ENCODE measurements at places on chromosomes 1 and 21.

GRCh38 chr1:236489710-236490377 lies 33.9 kb upstream of the LGALS8 start:
- peak; percentile 41 for DNase-seq

DNA sequence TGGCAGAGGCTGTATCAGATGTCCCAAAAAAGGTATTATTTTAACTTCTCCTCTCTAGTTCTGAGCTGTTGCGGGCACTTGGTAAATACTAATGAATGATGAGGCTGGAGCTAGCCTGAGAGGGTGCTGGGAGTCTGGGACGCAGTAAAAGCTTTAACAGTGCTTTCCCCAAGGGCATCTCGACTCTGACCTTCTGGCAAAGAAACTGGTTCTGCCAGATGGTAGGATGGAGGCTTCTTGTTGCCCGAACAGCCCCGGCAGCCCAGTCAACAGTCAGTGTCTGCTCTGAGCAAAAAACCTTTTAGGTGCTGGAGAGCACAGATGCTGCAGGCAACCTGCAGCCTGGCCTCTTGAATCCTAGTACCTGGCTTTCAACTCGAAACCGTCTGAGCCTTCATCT lies 2.5 kb upstream of the PNRC2 start:
- DNase-seq, result no peak

DNA sequence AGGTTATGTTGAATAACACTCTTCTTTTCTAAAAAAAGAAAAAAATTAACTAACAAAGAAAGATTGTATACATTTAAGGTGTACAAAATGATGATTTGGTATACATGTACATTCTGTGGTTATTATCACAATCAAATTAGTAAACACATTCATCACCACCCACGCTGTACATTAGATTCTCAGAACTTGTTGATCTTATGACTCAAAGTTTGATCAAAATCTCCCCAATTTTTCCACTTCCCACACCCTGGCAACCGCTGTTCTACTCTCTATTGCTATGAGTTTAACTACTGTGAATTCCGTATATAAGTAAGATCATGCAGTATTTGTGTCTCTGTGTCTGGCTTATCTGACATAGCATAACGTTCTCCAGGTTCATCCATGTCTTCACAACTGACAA lies 469.5 kb upstream of the CHRM3 start:
- no peak for DNase-seq

GRCh38 chr1:234722904-234723720 lies 113.1 kb upstream of the IRF2BP2 start:
- DNase-seq, result no peak

GRCh38 chr21:41169701-41170100 lies 1.7 kb downstream of the BACE2 start:
- no peak for DNase-seq

DNA sequence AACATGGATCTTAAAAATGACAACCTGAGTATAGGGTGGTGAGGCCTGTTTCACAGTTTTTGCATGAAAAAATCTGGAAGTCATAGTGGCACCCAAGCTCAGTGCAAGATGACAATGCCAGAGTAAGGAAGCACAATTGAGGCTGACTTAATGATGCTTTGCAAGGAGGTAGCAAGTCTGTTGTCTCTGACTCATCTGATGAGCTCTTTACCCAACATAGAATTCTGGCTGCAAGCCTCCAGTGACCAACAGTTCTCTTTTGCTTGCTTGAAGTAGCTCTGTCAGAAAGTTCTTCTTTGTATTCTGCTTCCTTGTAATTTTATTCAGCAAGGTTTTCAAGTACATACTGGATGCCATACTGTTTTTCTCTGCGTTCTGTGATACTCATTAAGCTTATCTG lies 117.1 kb downstream of the FOXD2 start:
- DNase-seq, result no peak

DNA sequence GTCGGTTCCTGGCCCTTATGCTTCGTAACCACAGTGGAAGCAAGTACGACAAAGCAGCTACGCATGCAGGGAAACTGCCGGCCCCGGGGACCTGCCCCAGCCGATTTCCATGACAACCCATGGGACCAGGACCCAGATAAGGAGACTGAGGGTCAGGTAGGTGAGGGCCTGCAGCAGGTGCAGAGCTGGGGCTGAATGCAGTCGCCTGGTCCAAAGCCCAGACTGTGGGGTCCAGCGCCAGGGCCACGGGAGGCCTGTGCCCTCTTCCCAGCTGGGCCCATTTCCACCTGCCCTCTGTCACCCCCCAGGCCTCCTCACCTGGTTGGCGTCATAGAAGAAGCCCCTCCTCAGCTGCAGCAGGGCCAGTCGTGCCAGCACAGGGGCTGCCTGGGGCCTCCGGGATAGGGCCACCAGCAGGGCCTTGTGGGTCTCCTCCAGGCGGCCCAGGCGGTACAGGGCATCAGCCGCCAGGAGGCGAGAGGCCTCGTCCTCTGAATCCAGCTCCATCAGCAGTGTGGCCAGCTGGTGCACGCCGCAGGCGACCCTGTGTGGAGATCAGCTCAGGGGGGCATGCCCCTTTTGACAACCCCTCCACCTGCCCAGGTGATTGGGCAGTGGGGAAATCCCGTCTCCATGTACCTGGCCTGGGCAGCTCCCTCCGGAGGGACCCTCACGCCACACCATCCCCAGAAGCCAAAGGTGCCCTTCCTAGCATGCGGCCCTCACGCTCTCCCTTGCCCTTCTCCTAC lies 14.2 kb downstream of the TTC34 start:
- DNase-seq, result no peak

DNA sequence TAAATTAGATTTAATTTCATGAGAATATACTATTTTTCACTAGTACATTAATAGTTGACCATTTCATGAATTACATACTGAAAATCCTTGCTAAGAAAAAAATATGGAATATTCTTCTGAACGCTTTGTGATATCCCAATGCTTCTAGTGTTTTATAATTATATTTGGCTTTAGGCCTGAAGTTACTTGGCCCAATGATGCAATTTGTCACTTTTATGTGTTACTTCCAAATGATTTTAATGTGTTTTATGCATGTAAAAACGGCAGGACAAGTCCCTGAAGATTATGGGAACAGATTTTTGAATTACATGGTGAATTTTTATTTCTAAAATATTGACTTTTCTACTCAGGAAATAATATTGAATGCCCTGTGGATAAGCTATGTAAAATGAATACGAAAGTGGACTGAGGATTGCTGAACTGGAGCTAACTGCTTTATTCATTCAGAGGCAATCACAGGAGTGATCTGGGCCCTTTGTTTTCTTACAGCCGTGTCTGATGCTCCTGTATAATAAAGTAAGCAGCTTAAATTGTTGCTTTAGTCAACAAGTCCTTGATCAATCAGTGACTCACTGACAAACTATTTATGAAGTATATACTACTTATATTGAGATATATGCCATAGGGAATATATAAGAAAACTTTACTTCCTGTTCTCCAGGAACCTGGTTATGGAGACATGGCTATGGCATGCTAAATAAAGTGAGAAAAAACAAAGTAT lies 543.0 kb upstream of the RGS18 start:
- no peak for DNase-seq

GRCh38 chr21:36946949-36947356 lies 19.5 kb downstream of the HLCS start:
- no peak for DNase-seq

DNA sequence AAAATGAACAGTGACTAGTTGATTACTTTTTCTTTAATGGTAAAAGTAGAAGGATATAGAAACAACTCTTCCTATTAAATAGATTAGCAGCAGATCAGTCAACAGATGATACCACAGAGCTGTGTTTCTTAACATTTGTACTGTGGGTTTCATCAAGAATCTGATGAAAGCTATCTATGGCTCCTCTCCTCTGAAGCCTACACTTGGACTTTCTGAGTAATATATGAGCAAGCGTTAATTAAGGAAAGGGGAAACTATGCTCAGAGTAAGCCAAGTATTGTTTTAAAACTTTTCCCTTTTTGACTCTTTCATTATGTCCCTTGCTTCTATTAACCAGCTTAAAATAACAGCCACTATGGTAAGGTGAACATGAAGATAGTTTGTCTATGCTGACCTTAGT lies 10.8 kb downstream of the ARID4B start:
- DNase-seq, result no peak

GRCh38 chr1:243982447-243983018 lies 68.5 kb upstream of the ZBTB18 start:
- DNase-seq, result no peak

- no peak for DNase-seq
Measured at GRCh38 chr1:181416268-181416860, 67.0 kb upstream of the CACNA1E start.

GRCh38 chr1:216614011-216614934 lies 109.0 kb downstream of the ESRRG start:
- DNase-seq, result no peak

DNA sequence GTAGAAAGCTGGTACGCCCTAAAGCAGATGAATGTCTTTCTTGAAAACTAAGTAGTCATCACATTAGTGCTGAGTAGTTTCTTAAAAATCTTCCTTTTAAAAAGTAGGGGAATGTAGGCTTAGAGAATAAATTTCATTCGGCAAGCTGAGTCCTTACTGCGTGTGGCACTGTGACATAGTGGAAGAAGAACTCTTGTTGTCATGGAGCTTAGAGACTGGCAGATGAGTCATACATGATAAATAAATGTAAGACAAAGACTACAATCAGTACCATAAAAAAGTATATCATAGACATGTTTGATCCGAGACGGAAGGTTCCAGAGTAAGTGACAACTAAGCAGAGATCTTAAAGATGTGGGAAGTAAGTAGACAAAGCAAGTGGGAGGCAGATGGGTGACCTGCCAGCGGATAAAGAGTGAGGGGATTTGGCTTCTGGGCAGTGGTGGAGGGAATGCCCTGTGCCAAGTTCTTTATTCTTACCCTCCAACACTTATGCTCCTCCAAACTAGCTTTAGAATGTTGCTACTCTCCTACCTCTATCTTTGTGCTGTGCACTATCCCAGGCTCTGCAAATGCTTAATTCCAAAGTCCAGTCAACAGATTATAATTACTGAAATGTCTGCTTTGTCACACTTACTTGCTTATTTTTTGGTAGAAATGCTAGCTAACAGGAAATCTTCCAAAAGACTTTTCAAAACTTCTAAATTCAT lies 608.5 kb upstream of the USP24 start:
- no peak for DNase-seq

DNA sequence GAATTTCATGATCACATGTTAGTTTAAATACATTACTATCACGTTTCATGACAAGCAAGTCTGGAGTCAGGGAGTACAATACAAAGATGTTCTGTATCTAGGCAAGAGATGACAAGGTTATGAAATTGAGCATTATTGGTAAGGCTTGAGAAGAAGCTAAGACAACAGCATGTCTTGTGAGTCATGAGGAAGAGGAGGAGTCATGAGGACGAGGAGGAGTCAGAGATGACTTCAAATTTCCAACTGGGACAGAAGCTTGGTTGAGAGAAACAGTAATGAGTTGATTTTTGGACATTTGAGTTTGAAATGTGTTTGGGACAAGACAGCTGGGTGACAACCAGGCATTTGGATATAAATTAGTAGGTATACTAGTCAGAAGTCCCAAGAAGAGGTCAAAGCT lies 4.3 kb upstream of the UBE2U start:
- no peak for DNase-seq

DNA sequence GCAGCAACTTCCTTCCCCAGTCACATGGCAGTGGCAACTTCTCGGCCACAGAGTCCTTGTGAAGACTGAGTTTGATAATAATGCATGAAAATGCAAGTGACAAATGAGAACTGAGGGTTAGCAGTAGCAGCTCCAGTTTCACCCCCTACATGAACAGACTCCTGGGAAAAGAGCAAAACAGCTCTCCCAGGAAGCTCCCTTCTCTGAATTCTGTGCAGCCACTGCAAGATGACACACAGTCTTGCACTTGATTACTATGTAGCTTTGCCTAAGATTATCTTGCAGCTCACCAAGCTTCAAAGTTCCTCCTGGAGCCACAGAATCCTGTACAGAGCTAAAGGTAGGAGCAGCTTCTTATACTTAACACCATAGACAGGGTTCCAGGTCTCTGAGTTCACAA lies 4.7 kb downstream of the PGBD5 start:
- DNase-seq, result no peak

DNA sequence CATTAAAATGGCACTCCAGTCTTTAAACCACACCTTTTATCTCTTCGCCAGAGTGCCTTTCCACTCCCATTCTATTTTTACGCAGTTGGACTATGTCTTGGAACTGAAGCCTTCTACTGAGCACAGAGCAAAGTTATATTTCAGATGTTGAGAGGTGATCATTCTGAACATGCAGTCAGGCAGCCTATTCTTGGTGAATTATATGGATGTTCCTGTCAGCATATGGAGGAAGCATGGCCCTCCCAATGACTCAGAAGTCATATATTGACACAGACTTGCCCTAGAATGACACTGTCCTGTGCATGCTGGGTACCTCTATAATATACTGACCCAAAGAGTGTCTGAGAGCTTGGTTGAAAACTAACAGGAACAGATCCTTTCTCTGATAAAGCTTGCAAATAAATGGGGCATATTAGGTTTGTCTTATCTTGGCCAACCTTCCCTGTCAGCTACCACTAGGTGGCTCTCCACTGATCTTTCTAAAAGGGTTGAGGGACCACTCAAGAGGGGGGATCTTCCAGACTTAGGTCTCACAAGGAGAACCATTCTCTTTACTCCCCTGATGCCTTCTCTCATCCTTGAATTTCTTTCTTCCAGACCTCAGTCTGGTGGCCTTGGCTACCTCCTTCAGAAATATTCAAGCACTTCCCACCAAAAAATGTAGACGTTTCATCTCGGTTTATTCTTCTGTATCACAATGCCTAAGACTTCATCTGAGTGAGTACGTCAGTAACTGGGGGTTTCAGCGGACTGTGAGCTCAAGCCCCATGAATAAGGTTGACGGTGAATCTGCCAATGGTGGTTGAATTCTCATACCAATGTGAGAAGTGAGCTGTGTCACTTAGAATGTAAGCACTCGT lies 11.8 kb upstream of the ALG14 start:
- DNase-seq, result peak; percentile 72

- no peak for DNase-seq
Measured at GRCh38 chr1:42172381-42173133, 8.0 kb upstream of the GUCA2A start.

- no peak for DNase-seq
Measured at GRCh38 chr1:33872275-33872674, 8.4 kb downstream of the HMGB4 start.

GRCh38 chr1:16134066-16134801 lies 21.6 kb downstream of the EPHA2 start:
- no peak for DNase-seq

- no peak for DNase-seq
Measured at GRCh38 chr1:27429029-27429425, 36.6 kb downstream of the GPR3 start.

DNA sequence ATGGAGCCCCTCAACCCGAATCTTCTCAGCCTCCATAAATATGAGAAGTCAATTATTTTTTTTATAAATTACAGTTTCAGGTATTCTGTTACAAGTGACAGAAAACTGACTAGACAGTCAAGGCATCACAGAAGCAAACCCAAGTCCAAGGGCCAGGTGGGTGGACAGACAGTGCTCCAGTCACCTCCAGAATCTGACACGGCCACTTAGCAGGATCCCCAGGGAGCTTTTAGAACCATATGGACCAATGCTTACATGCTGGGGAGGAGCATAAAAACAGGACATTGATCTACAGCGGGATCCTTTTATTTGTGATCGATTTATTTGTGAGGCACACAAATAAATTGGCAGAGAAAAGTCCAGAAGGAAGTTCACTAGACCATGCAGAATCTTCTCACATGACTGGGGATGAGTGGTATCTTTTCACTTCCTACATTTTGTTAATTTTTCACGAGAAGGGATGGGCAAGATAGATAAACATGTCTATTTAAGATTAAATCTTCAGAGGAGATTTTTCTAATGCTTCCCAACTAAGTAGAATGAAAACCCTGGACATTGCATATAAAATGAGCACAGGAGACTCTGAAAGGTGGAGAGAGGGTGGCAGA lies 15.0 kb downstream of the ZNF496 start:
- DNase-seq, result no peak

Data from hematopoietic multipotent progenitor cell treated with erythropoietin and hydrocortisone succinate and interleukin-3 and kit ligand, for 17 days (in vitro differentiated cells).